ENCODE measurements at places on chromosomes 4 and X.

DNA sequence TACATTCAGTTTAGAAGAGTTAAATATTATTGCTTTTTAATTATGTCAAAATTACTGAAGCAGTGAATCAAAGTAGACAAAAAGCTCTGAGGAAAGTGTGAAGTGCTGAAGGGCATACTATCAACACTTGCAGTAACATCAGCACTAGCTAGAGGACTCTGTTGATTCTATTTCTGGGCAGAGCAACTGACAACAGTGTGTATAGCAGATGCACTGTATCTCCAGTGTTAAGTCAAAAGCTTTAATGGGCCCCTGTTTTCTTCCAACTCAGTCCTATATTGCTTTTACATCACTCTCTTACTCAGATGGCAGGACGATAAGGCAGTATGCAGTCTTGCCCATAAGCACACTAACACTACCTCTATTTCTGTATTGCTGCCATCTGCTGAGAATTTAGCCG is 435.2 kb upstream of the AMOT start:
- no peak for DNase-seq

- DNase-seq, result no peak
These were observed 225.0 kb upstream of the VCX start for GRCh38 chrX:7617994-7618393.

DNA sequence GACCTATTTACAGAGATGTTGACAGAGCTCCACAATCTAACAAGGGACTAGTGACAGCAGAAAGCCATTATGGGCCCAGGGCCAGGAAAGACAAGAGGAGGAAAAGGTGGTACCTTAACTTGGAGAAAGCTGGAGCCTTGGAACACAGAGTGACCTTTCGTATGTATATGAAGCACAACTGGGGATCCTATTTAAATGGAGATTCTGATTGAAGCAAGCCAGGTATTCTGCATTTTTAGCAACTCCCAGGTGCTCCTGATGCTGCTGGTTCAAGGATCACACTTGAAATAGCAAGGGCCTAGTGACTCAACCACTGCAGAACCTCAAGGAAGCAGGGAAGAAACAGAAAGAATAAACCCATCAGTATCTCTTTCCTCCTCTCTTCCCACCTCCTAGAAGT is 99.4 kb downstream of the TMEM47 start:
- no peak for DNase-seq

GRCh38 chr4:101037938-101038413 is 309.4 kb downstream of the PPP3CA start:
- DNase-seq, result no peak

DNA sequence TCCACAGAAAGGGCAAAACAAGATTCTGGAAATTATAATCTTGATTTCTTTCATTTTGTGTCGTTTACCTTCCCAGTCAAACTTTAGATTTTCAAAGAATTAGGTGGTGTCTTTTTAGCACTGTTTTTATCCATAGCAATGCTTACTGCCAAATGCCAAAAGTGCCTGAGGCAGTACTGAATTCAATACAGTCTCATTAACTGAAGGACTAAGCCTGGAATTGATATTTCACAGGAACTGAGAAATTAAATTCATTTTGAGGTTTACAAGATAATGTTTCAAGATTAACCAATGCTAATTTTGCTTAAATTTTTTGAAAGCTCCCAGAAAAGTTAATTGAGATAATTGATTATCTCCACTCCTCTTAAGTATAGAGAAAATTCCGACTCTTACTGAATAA is 68.8 kb upstream of the ARHGAP24 start:
- DNase-seq, result no peak

GRCh38 chrX:131955099-131955777 is 67.9 kb upstream of the STK26 start:
- no peak for DNase-seq

DNA sequence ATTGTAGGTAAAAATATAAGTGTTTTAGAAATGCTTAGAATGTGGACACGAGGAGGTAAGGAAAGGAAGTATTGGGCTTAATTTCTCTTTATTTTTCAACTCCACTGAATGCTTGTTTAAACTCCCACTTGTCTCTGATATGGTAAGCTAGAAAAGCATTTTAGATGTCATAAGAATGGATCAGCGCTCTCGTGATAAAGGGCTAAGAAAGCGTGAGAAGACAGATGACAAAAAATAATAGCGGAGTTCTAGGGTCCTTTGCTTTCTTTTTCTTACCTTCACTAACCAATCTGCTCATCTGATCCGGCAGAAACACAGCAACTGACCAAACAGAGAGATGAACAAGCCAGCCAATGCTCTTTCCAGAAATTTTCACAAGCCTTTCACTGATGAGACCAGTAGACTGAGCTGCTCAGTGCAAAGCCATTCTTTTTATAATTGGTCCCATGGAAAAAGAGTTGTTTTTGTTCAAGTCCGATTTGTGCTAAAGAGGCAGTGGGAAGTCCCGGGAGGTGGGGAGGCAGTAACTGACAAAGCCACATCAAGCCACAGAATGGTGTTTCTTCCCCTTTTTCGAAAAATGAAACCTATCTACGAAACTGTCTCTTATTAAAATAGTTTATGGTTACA is at the start of gene TASL:
TSS of gene TASL (minus strand) at position 405 of the 630 bp plus-strand sequence. CDS start 17,411 bp downstream, outside the sequence.
- DNase-seq, result no peak

DNA sequence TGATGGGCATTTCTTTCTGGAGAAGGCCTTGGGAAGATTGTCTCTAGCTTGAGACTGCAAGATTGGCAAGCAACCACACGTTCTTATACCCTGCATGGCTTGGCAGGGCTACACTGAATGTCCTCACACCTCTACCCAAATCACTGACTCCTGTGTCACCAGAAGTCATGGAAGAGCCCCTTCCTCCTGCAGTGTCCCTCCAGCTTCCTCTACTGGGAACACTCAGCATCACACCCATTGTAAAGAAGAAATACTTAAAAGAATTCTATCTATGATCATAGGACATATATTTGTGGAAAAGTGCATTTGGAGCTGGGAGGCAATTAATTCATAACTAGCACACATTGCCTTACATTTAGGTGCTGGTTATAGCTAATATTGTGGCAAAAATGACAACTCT is 113.1 kb downstream of the CCSER1 start:
- DNase-seq, result no peak

- DNase-seq, result no peak
These were observed 8.0 kb upstream of the ARSJ start for GRCh38 chr4:113987382-113987941.

- DNase-seq, result no peak
These were observed 222.4 kb downstream of the GPAT3 start for GRCh38 chr4:83758285-83758684.

GRCh38 chr4:55345980-55346850 is at the start of gene SRD5A3:
Gene SRD5A3 (plus strand): TSS chr4:55346242. CDS start chr4:55346337, 95 bp downstream.
- peak; percentile 86 for DNase-seq

- no peak for DNase-seq
These were observed 237.0 kb downstream of the IDS start for GRCh38 chrX:149267878-149268813.

GRCh38 chrX:126489116-126489695 is 63.4 kb downstream of the DCAF12L1 start:
- DNase-seq, result no peak

GRCh38 chr4:52358366-52358765 is 300.7 kb downstream of the USP46 start:
- no peak for DNase-seq

DNA sequence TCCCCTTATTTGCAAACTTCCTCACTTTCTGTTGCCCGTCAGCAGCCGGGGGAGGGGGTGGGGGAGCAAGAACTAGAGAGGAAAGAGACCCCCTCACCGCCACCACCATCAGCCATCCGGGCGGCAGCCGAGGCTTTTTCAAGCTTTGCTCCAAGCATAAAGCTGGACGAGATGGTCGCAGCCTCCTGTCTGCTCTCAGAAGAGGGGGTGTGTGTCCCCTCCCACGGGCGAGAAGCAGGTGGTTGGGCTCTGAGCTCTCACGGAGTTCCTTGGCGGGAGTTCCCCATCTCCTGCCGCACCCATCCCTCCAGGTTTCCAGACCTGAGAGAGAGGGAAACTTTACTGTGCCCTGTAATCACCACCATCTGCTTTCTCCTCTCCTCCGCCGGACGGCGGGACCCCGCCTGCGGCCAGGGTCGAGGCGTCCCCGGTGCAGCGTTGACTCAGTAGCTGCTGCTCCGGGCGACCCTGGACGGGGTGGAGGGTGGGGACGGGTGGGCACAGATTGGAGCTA is 4.7 kb upstream of the ARX start:
- peak; percentile 19 for DNase-seq

DNA sequence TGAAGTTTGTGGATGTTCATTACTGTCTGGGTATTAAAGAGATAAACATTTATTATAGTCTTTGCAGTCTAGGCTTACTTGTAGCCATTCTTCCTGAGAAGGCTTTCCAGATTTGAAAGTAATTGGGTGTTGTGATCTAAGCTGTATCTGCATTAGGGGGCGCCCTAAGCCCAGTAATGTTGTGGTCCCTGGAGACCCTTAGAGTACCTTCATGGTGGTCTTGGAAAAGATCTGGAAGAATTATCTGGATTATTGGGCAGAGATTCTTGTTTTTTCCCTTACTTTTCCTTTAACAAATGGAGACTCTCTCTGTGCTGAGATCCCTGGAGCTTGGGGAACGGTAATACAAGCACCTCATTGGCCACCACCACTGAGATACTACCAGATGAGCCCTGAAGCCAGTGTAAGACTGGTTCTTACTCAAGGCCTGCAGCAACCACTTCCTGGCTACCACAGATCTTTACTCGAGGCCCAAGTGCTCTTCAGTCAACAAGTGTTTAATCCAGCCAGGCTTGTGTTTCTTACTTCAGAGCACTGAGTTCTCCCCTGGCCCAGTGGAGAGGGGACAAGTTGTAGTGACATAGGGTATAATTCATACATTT is 63.1 kb downstream of the RTL3 start:
- DNase-seq, result no peak

GRCh38 chrX:28312965-28313364 is 274.3 kb upstream of the IL1RAPL1 start:
- DNase-seq, result no peak

DNA sequence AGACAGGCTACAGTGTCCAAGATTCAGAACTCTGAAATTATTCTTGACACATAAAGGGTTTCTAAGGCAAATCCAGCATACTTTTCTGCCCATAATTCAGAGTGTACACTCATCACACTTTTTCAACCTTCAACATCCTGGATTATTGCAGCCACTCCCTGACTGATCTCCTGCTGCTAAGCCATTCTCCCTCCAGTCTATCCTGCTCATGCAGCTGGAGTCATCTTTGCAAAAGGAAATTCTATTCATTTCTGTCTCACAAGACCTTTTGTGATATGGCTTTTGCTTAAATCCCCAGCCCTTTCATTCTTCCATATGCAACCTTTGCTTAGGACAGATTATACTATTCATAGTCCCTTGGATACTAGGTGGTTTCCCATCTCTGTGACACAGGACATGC is 236.1 kb upstream of the LDB2 start:
- no peak for DNase-seq
